ENCODE measurements at places on chromosomes 4 and X.

DNA sequence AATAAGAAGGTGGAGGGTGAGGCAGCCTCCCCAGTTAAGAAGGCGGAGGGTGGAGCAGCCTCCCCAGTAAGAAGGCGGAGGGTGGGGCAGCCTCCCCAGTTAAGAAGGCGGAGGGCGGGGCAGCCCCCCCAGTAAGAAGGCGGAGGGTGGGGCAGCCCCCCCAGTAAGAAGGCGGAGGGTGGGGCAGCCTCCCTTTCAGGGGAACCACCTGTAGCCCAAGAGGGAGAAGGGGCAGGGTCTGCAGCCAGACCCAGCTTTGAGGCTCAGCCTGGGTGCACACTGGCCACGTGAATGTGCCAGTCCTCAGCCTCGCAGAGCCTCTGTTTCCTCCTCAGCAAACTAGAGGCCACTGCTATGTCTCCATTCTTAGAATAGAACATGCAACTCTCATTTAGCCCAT, 52.6 kb downstream of the HMX1 start:
- DNase-seq, result no peak

DNA sequence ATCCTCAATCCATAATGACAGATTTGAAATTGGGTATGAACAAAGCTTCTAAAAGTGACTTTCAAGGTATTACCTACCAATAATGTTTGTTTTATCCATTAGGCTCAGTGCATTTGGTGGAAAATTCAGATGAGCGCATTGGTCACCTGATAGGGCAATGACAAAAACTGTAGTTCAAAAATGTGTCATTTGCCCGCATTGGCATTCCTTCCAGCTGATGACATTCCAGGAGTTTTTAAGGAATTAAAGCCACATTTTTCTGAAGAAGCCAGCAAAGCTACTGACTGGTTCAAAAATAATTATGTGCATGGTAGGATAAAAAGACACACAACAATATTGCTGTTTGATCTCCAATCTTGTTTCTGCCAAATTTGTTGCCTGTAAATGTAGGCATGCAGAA, 473.4 kb upstream of the CPEB2 start:
- DNase-seq, result no peak

- no peak for DNase-seq
These were observed 11.3 kb downstream of the CCDC22 start for GRCh38 chrX:49246541-49246940.

GRCh38 chr4:156223985-156224384, 270.3 kb upstream of the CTSO start:
- no peak for DNase-seq

DNA sequence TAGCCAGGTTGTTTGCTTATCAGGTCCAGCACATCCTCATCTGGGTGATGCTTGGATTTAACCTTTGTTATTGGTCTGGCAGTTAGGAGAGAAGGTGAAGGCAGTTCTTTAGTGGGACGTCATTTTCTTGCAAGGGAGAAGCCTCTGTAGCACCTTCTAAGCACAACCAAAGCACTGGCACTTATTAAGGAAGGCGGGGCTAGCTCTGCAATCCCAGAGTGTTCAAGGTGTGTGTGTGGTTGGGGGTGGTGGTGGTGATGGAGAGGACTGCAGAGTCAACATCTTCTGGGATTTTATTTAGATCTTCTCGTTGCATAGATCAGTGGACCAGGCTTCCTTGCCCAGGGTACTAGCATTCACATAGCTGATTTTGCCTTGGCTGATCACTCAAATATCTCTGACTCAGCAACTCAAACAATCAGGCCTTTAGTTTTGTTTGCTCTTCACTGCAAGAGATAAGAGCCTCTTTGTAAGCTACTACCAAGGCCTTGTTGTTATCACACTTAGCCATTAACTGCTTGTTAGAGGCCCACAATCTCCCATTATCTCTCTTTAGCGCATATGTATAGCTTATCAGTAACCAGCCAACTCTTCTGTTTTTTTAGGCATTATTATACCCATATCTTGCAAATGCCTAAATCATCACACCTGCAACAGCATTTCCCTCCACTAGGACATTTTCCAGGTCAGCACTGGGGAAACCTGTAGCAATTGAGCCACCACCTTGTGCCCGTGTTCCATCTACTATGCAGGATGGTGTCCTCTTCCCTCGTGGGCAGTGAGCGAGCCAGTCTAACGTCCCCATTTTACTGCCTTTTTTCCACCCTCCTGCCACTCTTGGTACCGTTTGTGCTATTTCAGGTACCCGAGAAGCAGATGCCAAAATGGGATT, 36.5 kb upstream of the LINC00632 start:
- no peak for DNase-seq

DNA sequence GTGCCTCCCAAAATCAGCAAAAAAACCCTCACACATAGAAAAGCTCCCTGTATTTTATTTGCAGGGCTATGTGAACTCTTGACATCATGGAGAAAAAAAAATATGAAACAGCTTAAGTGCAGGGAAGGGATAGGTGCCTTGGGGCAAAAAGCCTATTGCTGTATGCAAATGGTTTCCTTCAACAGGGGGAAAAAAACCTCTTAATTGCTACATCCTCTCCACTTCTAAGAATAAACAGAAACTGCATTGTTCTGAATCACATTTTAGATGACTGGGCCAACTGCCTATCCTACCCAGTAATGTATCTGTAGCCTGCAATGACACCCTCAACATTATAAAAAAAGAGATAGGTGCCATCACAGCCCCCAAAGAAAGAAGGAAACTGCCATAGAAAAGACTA, 229.4 kb upstream of the GALNTL6 start:
- no peak for DNase-seq

- no peak for DNase-seq
These were observed 121.5 kb downstream of the PPEF1 start for GRCh38 chrX:18828832-18829404.

GRCh38 chr4:138030375-138030774, 211.8 kb downstream of the SLC7A11 start:
- no peak for DNase-seq

- DNase-seq, result no peak
These were observed 19.6 kb downstream of the TMEM175 start for GRCh38 chr4:951594-952468.

- DNase-seq, result no peak
These were observed 268.2 kb upstream of the TEX13A start for GRCh38 chrX:105488716-105489115.

- no peak for DNase-seq
These were observed 1598.0 kb upstream of the AGA start for GRCh38 chr4:179040259-179040658.

DNA sequence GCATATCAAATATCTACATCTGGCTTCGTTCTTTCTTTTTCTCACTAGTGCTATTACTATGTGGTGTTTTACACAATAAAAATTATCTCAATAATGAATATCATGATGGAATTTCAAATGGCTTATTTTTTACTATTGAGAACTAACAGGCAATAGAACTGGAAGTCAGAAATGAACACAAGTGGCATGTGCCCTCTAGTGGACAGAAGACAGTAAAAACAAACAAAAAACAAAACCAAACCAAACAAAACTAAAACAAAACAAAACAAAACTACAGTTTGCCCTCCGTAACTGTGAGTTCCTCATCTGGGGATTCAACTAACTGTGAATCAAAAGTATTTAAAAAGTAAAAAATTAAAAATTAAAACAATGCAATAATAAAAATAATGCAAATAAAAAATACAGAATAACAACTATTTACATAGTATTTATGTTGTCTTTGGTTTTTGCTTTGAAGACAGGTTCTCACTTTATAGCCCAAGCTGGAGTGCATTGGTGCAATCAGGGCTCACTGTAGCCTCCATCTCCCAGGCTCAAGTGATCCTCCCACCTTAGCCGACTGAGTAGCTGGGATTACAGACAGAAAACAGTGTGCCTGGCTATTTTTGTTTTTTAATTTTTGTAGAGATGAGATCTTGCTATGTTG, 195.6 kb upstream of the TACR3 start:
- DNase-seq, result peak; percentile 36

DNA sequence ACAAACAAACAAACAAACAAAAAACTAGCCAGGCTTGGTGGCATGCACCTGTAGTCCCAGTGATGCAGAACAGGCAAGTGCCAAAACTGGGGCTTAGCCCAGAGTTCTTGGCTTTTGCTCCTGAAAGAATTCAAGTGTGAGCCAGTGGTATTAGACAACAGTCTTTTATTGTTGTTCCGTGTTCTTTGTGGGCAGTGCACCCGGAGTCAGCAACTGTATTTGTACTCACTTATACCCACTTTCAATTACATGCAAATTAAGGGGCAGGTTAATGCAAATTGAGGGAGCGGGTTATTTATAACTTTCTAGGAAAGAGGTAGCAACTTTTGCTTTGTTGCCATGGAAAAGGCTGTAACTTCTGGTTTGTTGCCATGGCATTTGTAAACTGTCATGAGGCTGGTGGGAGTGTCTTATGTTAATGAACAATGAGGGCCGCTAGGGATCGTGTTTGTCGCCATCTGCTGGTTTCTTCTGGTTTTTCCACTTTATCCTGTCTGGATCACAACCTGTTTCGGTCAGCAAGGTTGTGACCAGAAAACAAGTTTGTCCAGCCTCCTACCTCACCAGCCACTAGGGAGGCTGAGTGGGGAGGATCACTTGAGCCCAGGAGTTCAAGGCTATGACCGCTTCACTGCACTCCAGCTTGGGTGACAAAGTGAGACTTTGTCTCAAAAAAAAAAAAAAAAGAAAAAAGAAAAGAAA, 88.8 kb upstream of the ESX1 start:
- peak; percentile 0 for DNase-seq

- DNase-seq, result peak; percentile 25
These were observed 98.8 kb downstream of the CDS1 start for GRCh38 chr4:84681486-84682274.

- DNase-seq, result no peak
These were observed 32.1 kb downstream of the ZBTB49 start for GRCh38 chr4:4321951-4322688.

DNA sequence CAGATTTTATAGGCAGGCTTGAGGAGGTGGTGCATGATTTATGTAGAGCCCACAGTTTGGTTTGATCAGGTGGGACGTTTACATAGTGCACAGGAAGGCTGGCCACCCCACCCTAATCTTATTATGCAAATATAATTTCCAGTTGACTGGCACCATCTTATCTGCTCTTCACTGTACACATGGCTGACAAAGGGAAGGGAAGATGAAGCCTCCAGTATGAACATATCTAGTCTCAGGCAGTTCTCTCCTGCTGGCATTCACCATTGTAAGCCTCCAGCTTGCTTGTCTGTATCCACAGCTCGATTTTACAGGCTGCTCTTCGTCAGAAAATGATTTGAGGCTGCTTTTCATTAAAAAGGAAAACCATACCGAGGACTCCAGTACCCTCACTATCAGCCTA, 278.3 kb downstream of the TECRL start:
- no peak for DNase-seq

DNA sequence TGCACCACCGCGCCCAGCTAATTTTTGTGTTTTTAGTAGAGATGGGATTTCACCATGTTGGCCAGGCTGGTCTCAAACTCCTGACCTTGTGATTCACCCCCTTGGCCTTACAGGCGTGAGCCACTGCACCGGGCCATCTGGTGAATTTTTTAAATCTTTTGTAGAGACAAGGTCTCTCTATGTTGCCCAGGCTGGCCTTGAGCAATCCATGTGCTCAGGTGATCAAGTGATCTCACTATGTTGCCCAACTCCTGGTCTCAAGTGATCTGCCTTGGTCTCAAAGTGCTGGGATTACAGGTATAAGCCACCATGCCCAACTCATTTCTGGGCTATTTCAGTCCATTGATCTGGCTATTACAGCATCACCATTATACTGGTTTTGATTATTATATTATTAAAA, 22.2 kb upstream of the GALNT7 start:
- DNase-seq, result no peak
